ENCODE measurements at places on chromosomes 11 and 22.

DNA sequence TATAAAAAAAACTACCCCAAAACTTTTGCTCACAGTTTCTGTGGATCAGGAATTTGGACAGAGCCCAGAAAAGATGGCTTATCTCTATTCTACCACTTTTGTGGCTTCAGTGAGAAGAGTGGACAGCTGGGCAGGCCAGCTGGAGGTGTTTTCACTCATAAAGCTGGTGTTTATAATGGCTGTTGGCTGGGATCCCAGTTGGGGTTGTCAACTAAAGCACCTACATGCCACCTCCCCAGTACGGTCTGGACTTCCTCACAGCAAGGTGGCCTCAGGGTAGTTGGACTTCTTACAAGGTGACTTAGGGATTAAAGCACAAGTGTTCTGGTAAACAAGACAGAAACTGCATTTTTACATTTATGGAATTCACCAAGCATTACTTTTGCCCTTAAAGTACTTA lies 171.0 kb downstream of the NELL1 start:
- no peak for DNase-seq

DNA sequence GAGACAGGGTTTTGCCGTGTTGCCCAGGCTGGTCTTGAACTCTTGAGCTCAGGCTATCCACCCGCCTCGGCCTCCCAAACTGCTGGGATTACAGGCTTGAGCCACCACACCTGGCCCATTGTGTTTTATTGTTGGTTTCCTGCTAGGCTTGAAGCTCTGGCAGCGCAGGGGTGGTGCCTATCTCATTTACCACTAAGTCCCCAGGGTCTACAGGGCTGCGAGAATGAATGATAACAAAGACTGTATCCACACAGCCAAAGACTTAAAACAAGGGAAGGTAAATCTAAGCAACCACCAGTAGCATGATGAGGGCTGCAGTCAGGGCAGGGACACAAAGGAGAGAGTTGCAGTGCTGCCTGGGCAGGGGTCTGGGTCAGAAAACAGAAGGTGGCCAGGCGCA lies 37.3 kb upstream of the XBP1 start:
- DNase-seq = no peak

DNA sequence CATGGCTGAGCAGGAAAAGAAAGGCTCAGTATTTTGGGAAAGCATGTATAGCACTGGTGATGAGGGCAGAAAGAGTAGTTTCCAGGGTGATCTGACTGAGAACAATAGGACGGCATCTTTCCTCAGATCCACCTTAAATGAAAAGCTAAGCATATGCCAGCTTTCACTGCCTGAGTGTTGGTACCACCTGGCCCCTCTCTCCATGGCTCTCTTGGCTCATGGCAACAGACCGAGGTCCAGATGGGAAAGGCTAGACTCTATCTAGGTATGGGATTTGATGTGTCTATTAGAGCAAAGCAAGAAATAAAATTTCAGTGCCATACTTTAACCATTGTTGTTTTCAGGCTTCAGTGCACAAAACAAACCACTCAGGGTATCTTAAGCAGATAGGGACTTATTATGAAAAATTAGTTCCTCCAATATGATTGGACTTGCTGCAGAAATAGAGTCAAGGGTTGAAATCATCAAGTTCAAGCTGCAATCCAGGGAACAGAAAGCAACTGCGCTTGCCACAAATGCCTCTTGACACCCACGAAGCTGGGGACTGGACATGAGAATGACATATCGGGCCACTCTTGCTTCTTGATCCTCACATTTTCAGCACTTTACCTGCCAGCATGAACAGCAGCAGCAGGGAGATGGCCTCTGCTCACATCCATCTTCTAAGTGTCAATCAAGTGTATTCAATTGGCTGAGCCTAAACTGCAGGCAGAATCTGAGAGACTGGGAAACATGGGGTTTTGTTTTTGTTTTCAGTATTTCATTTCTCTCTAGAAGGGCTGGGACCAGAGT lies 64.0 kb upstream of the SNX19 start:
- DNase-seq = no peak

DNA sequence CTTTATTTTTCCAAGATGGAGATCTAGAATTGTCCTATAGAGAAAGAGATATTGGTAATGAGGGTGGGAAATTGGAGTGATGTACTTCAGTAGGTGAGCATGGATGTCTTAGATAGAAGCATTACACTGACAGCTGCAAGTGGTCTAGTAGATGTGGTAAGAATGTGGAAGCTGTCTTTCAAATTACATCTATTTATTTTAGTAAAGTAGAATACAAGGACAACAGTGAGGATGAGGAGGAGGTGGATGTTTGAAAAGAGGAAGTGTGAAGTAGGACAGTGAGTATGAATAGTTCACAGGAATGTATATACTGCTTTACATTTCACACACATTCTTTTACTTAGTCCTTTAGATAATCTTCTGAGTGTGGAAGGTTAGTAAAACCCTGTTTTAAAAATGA lies 64.2 kb downstream of the HIPK3 start:
- DNase-seq = no peak

GRCh38 chr11:121711939-121712338 lies 259.2 kb upstream of the SORL1-AS1 start:
- no peak for DNase-seq

DNA sequence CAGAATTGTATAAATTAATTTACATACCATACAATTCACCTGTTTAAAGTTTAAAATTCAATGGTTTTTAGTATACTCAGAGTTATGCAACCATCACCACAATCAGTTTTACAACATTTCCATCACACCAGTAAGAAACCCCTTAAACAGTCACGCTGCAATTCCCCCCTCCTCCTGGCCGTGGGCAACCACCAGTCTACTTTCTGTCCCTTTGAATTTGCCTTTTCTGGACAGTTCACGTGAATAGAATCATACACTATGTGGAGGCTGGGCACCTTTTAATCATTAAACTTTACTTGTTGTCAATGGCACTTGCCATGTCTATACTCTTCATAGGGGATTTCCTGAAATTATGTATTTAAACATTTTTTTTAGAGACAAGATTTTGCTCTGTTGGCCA lies 20.1 kb upstream of the SWAP70 start:
- DNase-seq = no peak

- DNase-seq = no peak
These were observed 232.8 kb upstream of the UBASH3B start for GRCh38 chr11:122422682-122423081.

DNA sequence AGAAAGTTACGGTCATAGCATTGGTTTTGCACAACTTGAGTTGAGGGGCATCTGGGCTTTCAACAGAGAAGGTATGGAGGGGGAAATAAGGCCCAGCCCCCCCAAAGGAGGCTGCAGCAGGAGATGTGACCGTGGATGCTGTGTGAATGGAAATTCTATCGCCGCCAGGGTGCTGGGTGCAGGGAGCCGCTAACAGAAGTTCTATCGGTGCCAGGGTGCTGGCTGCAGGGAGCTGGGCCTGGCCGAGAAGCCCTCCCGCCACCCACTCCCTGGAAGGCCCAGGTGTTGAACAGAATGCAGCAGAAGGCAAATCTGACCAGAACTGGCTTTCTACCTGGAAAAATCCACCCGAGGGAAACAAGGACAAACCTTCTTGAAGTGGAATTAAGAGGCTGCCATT lies 115.0 kb downstream of the SHANK2 start:
- no peak for DNase-seq

- DNase-seq = peak; percentile 67
These were observed 557 bp downstream of the PACSIN2 start for GRCh38 chr22:43014316-43014868.

DNA sequence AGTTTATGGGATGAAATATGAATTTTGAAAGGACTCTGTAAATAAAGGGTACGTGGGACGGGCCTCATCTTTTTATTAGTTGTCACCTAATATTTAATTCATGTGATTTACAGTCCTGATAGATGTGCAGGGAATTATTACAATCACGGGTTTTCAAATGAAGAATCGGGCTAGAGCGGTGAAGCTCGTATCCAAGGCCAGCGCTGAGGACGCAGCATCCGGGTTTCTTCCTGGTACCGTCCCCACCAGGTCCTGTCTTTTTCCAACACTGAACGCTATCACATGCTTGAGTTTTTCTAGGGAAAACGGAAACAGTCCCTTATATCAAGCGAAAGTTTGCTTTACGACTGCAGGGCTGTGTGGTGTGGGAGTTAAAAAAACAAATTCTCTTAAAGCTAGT lies 787 bp downstream of the SMDT1 start:
- no peak for DNase-seq

- DNase-seq = no peak
These were observed 13.3 kb downstream of the DUSP8 start for GRCh38 chr11:1558775-1559110.

GRCh38 chr22:43393844-43394474 lies 17.9 kb upstream of the MPPED1 start:
- no peak for DNase-seq

DNA sequence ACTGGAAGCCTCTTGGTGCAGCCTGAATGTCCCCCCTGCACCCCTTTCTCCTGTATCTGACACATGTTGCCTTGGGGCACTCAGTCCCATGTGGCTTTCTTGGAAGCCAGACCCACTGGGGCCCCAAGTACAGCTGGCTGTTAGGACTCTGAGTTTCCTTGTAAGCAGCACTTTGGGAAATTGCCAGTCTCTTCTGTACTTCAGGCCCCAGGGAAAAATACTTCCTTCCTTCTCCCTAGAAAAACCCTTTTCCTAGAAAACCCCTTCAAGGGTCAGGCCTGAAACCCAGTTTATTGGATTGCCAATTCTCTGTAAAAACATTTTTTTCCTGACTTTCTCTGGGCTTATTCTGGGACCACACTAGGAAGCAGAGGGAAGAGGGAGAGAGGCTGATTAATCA lies 360.3 kb downstream of the TENM4 start:
- DNase-seq = no peak

- peak; percentile 21 for DNase-seq
These were observed 583 bp downstream of the TNNI2 start for GRCh38 chr11:1839204-1839923.

DNA sequence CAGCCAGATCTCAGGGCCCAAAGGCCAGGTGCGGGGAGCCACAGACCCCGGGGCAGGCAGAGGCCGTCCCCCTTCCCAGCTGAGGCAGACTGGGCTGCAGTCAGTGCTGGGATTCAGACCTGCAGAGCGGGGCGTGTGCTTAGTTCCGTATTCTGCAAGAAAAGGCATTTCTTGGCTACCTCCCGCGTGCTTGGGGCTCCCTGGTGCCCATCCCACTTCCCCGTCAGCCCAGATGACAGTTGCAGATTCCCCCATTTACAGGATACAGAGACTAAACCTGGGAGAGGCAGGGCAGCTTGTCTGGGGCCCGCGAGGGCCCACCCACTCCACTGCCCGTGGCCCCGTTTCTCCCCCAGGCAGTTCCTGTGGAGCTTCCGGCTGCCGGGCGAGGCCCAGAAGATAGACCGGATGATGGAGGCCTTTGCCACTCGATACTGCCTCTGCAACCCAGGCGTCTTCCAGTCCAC lies 18.3 kb downstream of the CYTH4 start:
- peak; percentile 57 for DNase-seq

DNA sequence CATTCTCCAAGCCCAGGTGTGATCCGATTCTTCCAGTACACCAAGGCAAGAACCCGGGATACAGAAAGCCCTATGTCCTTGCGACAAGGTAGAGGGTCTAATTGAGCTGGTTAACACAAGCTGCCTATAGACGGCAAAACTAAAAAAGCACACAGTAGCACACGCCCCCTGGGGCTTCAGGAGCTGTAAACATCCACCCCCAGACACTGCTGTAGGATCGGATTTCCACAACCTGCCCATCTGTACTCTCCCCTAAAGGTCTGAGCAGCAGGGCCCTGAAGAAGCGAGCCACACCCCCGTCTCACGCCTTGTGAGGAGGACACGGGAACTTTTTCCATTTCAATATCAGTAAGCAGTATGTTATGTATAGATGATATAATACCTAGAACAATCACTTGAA lies 624.7 kb downstream of the BUD13 start:
- no peak for DNase-seq

DNA sequence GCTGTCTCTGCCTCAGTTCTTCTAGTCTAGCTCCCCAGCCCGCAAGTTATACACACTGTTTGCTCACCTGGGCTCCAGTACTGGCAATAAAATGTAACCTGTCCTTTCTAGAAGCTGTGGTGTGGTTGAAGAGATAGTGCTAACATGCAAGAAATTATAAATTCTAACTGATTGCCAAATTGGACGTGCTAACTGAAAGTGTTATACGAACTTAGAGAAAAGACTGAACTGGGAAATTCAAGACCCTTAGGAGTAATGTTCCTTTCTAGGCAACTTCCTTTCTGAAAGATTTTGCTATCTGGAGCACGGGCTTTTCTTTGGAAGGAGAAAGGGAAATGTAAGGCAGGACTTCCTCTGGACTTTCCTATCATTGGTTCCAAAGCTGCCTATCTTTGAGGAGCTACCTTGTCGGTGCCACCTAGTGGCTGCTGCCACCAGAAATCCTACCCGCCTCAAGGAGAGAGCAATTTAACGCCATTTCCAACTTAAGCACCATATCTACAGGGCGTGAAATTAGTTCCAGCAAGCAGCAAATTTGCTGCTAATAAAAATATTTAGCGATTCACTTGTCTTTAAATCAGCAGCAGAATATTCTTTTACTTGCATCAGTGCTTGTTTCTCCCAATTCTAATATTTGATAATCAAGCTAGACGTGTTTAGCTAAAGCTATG lies 12.7 kb upstream of the TMEM218 start:
- peak; percentile 60 for DNase-seq

DNA sequence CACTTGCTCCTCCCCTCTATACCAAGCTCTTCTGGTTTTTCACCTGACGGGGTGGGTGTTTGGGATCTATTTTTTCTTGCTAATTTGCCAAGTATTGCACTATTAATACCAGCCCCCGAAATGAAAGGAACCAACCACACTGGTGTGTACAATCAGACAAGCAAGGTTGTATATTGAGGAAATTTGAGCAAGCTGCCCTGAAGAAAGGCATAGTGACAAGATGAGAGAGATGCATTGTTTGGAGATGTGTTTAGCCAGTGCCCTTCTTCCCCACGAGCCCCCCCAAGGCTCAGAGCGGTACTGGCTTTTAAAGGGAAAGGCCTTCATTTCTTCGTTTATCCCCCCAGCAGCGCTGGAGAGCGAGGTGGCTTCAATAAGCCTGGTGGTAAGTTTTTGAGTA lies 15.2 kb upstream of the GAS2L1 start:
- DNase-seq = no peak

GRCh38 chr11:129998107-129998506 lies 4.5 kb downstream of the PRDM10 start:
- DNase-seq = no peak

GRCh38 chr11:118171269-118172062 lies 5.0 kb downstream of the SCN2B start:
- peak; percentile 77 for DNase-seq

- peak; percentile 16 for DNase-seq
These were observed 13.1 kb downstream of the MGAT3 start for GRCh38 chr22:39469681-39470450.

All from B cell (primary cell).